ENCODE measurements at places on chromosomes 4 and X. TPM values are rescaled to one million over a fixed set of nuclear protein-coding genes. Genes with fewer than 3 reads are reported as not detected.

SCML2 gene
- polyA plus RNA-seq, result 9.7 TPM

GRCh38 chr4:45865781-45866180 is 258.1 kb downstream of the GABRG1 start:
- no peak for DNase-seq

- DNase-seq, result no peak
These were observed 63.8 kb upstream of the ENPP6 start for GRCh38 chr4:184281231-184282139.

- DNase-seq, result no peak
These were observed 32.5 kb downstream of the SULT1B1 start for GRCh38 chr4:69727926-69728325.

DNA sequence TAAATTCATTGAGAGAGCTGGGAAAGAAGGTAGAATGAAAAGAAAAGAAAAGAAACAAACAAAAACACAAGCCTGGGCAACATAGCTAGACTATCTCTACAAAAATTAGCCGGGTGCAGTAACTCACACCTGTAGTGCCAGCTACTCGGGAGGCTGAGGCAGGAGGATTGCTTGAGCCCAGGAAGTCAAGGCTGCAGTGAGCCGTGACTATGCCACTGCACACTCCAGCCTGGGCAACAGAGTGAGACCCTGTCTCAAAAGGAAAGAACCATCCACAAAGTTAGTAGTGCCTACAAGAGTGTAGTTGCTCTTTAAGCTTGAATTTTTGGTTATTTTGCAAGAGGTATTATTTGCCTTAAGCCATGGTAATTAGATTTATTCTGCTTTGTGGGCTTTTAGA is 157.7 kb downstream of the CBR4 start:
- no peak for DNase-seq

DNA sequence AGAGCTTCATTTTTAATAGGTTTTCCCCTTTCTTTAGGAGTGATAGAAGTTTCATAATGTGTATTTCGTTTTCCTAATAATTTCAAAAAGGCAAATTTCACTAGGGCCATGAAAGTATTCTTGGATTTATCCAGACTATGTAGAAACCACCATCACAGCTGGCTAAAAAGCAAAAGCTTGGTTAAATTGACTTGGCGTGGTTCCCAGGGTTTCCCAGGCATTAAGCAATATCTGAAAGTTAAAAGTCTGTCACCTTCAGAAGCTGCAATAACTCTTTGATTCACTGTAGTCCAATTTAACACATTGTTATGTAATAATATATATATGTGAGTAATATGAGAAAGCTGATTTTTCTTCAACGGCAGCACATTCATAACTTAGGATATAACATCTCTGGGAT is 38.3 kb downstream of the NDNF start:
- DNase-seq, result no peak

DNA sequence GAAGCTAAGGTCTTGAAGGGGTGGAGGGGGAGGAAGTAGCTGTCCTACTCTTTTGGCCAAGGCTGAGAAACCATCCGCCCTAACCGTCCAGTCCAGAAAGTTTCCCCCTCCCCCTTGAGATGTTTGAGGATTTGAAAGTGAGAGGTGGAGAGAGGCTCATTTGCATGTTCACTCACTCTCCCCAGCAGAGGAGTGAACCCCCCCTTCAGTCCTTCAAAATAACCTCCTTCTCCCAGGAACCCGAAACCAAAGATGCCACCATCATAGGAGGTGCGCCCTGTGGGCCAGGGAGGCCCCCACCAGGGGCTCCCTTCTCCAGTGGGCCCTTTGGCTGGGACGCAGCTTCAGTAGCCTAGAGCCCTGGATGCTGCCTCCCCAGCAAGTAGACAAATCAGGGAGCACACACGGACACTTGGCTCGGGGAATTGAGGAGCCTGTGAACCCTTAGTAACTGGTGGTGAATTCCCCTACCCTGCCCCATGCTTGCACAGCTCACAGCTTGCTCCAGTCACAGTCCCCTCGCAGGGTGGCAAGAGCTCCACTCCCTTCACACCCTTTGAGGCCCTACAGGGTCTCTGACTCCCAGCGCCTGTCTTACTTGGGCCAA is 25.6 kb downstream of the ELF4 start:
- DNase-seq, result no peak

- DNase-seq, result no peak
These were observed 37.1 kb downstream of the TMEM150C start for GRCh38 chr4:82524570-82525152.

DNA sequence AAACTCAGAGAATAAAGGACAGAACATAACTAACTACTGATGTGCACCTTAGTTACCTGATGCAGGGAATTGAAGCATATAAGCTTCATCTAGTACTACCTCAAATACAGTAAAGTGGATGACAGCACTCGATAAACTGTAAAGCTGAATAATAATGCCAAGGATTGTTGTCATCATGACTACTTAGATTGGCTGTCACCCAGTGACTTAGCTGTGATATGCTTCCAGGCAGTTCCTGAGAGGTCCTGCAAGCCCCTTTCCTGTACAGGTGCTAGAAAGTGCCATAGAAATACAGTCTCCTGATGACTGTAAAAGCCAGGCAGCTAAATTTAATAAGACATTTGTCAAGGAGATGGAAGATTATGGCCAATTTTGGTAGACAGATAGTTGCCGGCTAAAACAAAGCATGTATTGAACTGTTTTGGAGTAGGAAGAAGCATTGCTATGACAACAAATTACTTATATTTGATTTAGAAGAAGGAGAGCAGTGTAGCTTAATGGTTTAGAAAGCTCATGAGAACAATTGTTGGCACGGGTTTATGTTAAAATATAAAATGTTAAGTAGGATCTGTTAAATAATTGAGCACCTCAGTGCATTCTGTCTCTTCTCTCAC is 29.7 kb downstream of the TMEM164 start:
- no peak for DNase-seq

- no peak for DNase-seq
These were observed 305.4 kb downstream of the MAPK10 start for GRCh38 chr4:86054286-86055032.

GRCh38 chr4:7328913-7329638 is 105.7 kb downstream of the PSAPL1 start:
- DNase-seq, result no peak

- no peak for DNase-seq
These were observed 107.3 kb downstream of the EFNB1 start for GRCh38 chrX:68936126-68936525.

- DNase-seq, result no peak
These were observed 40.6 kb upstream of the DOCK11 start for GRCh38 chrX:118455013-118455412.

DNA sequence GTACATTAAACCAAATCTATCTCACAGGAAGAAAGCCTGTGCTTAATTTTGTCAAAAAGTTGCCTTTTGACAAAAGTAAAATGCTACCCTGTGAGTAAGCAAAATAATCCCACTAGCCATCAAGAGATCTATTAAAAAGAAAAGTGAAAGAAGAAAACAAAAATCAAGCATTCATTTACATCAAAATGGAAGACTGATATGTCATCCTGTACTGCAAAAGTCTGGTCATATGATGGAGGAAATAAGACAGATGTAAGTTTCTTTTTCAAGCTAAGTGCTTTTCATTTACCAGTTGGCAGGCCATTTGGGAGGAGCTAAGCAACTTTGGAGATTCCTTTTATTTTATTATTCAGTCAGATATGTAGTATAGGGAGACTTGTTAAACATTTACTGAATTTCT is 387.4 kb downstream of the SPOCK3 start:
- DNase-seq, result no peak

DNA sequence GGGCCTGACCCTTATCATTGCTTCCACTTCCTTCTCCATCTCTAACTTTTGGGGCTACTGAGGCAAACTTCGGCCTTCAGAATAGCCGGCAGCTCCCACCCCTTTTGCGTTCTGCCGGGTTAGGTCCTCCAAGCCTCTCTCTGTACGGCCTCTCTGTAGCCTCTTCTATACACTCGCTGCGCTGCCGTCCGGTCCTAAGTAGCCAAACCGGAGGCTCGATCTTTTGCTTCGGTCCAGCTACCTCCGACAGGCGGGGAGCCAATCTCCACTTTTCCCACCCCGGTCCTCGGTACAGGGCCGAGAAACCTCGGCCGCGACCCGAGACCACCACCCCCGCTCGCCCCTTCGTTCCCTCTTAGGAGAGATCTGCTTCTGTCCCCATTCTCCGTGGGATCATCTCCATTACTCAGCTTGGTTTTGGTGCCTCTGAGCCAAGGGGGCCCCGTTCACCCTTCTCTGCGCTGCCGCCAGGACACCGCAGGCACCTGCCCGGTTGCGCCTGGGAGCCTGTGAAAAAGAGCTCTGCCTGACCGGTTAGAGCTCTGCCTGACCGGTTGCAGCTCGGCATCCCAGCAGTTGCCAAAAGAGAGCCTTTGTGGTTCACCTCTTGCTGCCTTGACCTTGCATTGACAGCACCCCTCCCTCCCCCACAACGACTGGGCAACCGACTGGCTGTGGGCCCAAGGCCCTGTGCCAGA is 1.0 kb upstream of the HTR2C start:
- DNase-seq, result no peak

XAGE2 gene
- not detected for polyA plus RNA-seq

DNA sequence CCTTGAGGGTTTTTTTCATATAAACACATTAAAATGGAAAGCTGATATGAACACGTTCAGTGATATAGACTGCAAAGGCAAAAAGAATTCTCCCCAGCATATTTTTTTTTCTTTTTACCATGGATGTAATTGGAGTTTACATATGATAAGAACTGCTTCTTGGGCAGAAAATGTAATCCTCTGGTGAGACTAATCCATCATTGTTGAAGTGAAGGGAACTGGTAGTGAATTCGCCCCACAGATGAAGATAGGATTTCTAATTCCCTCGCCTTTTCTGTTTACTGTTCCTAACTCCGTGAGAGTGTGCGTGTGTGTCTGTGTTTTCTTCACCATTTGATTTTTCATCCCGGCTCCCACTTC is 88.9 kb downstream of the GPR143 start:
- no peak for DNase-seq

DNA sequence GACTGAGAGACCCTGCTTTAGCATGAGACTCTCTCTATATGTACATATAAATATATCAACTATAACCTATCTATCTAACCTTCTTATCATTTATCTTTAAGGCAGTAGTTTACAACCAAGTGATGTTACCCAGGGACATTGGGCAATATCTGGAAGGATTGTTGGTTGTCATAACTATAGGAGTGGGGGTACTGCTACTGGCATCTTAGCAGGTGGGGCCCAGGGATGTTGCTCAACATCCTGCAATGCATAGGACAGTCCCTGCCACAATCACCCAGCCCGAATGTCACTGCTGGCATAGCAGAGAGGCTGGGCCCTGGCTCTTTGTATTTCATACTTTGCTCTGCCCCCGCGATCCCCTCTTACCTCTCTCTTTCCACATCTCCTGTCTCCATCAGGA is 397.7 kb downstream of the IL15 start:
- DNase-seq, result no peak

DNA sequence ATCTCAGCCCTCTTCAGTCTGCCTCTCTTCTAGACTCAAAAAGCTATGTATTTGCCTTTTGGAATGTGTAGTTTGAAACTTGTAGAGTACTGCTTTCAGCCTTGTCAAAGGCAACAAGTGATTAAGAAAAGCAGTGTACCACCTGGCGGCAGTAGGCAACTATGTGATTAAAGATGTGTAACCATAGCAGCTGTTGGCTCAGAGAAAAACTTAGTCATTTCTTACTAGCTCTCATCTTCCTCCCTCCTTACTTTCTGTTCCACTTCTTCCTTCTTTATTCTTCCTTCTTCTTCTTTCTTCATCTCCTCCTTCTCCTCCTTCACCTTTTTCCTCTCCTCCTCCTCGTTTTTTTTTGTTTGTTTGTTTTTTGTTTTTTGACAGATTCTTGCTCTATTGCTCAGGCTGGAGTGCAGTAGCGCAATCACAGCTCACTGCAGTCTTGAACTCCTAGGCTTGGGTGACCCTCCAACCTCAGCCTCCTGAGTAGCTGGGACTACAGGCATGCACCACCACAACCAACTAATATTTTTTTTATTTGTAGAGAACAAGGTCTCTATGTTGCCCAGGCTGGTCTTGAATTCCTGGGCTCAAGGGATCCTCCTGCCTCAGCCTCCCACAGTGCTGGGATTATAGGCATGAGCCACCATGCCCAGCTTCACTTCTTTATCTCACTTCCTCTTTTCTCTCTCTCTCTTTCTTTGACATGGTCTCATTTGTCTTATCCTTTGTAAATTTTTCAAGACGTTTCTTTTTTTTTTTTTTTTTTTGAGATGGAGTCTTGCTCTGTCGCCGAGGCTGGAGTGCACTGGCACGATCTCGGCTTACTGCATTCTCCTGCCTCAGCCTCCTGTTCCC is 32.6 kb downstream of the ABHD18 start:
- no peak for DNase-seq

GRCh38 chr4:187479511-187479910 is 516.1 kb upstream of the ZFP42 start:
- no peak for DNase-seq

TNIP3 gene
- 2.6 TPM for polyA plus RNA-seq

GAGE1 gene
- not detected for polyA plus RNA-seq

ITGB1BP2 gene
- 1.3 TPM for polyA plus RNA-seq

GRCh38 chr4:156939139-156939538 is 32.5 kb downstream of the PDGFC start:
- no peak for DNase-seq

AKAP17A gene
- polyA plus RNA-seq, result 44.8 TPM

PCDH19 gene
- polyA plus RNA-seq, result 2.8 TPM

DNA sequence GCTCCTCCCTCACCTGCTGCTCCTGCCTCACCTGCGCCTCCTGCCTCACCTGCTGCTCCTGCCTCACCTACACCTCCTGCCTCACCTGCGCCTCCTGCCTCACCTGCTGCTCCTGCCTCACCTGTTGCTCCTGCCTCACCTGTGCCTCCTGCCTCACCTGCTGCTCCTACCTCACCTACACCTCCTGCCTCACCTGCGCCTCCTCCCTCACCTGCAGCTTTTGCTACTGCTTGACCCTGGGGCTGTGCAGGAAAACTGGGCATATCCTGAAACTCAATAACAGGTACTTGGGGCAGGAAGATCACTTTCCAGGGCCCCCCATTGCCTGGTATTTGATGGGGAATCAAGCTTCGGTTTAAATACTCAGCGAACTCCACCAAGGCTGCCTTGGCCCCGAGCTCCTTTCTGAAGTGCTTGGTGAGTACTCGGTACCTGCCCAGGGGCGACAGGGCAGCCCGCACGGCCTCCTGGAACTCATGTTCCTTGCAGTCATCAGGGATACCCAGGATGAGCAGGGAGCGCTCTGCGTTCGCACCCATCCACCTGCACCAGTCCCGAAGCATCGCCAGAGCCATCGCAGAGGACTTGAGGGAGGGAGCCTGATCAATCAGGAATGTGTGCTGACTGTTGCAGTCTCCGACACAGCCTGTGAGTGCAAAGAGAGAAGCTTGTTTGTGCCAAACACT is 2.7 kb downstream of the PNMA6E start:
- no peak for DNase-seq

Data from renal cortex interstitium (tissue), 15 donors.